ENCODE measurements at places on chromosomes 3 and 15.
A peak's percentile ranks its signal among the peaks of the same experiment; 100 is the strongest.

DNA sequence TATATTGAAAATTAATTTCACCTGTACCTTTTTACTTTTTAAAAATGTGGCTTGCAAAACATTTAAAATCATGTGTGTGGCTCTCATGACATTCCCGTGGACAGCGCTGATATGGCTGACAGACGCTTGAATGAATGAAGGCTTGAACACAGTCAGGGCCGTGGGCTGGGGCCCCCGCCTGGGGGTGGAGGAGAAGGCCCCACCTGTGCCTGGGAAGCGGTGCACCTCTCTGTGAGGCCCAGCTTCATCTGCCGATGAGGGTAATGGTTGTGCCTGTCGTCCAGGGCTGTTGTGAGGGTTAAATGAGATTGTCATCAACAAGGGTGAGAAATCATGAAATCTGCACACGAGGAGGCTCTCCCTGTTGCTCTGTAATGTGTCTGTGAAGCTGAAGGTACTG lies 85.9 kb upstream of the PRR23E start:
- no peaks in the 10 kb centered on the region for H3K27me3 ChIP-seq
- no peaks in the 10 kb centered on the region for H3K4me1 ChIP-seq
- H3K27ac ChIP-seq: no peak overlapping the region
- DNase-seq: peak; percentile 43
- no peaks in the 10 kb centered on the region for H3K36me3 ChIP-seq

DNA sequence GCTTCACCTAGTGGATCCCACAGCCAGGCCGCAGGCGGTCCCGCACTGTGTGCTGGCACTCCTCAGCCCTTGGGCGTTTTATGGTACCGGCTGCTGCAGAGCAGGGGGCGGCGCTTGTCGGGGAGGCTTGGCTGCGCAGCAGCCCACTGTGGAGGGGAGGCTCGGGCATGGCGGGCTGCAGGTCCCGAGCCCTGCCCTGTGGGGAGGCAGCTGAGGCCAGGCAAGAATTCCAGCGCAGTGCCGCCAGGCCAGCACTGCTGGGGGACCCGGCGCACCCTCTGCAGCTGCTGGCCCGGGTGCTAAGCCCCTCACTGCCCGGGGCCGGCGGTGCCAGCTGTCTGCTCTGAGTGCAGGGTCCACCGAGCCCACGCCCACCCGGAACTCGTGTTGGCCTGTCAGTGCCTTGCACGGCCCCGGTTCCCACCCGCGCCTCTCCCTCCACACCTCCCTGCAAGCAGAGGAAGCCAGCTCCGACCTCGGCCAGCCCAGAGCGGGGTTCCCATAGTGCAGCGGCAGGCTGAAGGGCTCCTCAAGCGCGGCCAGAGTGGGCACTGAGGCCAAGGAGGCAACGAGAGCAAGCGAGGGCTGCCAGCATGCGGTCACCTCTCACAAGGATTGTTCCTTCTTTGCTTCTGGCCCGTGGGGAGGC lies 435.0 kb upstream of the ATP10A start:
- H3K36me3 ChIP-seq: no peaks in the 10 kb centered on the region
- H3K4me3 ChIP-seq: no peak overlapping the region
- DNase-seq: no peak
- no peak overlapping the region for H3K27ac ChIP-seq
- H3K27me3 ChIP-seq: no peaks in the 10 kb centered on the region
- H3K4me1 ChIP-seq: no peaks in the 10 kb centered on the region

DNA sequence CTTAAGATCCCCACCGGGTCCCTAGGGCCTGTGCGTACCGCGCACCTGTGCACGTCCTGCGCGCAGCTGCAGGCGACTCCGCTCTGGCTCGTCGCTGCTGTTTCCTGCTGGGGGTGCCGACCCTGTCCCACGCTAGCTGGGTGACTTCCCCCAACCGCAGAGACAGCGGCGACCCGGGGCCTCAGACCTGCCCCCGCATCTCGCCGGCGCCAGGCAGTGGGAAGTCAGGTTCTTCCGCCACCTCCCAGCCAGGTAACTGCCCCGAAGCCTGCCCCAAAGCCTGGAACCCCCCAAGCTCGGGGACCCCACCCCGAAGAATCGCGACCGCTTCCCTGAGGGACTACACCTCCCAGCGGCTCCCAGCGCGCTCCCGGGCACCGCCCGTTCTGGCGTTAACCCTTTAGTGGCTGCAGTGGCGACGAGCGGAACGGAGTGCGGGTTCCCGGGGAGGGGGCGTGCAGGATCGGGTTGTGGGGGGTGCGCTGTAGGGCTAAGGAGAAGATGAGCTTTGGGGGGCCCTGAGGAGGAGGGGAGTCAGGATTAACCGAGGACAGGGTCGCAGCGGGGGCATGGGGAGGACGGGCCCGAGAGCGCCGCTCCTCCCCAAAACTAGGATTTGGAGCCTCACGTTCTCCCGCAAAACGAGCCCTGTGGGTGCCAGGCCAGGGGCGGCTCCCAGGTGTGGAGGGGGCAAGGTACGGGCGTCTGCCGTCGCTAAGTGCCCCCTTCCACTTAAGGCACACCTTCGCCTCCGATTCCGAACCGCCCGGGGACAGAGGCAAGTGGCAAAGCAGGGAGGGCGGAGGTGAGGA lies 589 bp downstream of the NEIL1 start:
- H3K4me3 ChIP-seq: peak overlapping the region; percentile 90
- DNase-seq: no peak
- peaks cover 6% of the 10 kb centered on the region for H3K4me1 ChIP-seq
- H3K27ac ChIP-seq: peak overlapping the region; percentile 42

GRCh38 chr15:45869034-45869668 lies 234.3 kb downstream of the SQOR start:
- H3K27me3 ChIP-seq: no peaks in the 10 kb centered on the region
- no peak overlapping the region for H3K27ac ChIP-seq
- no peaks in the 10 kb centered on the region for H3K36me3 ChIP-seq
- H3K4me3 ChIP-seq: no peak overlapping the region
- DNase-seq: no peak
- no peaks in the 10 kb centered on the region for H3K4me1 ChIP-seq

GRCh38 chr3:64818196-64818595 lies 130.4 kb upstream of the ADAMTS9 start:
- H3K36me3 ChIP-seq: no peaks in the 10 kb centered on the region
- no peak overlapping the region for H3K27ac ChIP-seq
- no peak for DNase-seq
- H3K4me1 ChIP-seq: peaks cover 23% of the 10 kb centered on the region
- H3K4me3 ChIP-seq: no peak overlapping the region

- H3K4me1 ChIP-seq: no peaks in the 10 kb centered on the region
- H3K4me3 ChIP-seq: no peak overlapping the region
- no peak overlapping the region for H3K27ac ChIP-seq
Observed at GRCh38 chr3:4818986-4819693, 160.1 kb upstream of the BHLHE40 start.

- no peaks in the 10 kb centered on the region for H3K4me1 ChIP-seq
- H3K27ac ChIP-seq: no peak overlapping the region
- no peak for DNase-seq
- H3K4me3 ChIP-seq: no peak overlapping the region
- H3K27me3 ChIP-seq: no peaks in the 10 kb centered on the region
- H3K36me3 ChIP-seq: no peaks in the 10 kb centered on the region
Observed at GRCh38 chr3:46386205-46386604, 15.5 kb downstream of the CCR5 start.

DNA sequence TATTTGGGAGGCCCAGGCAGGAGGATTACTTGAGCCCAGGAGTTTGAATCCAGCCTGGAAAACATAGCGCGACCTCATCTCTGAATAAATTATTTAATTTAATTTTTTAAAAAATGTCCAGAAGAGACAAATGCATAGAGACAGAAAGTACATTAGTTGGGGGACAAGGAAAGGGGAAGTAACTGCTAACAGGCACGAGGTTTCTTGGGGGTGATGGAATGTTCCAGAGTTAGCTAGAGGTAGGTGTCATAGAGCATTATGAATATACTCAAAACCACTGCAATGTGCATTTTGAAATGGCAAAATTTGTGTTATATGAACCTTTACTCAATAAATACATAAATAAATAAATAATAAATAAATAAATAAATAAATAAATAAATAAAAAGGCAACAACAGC lies 31.7 kb upstream of the CYP11A1 start:
- no peaks in the 10 kb centered on the region for H3K36me3 ChIP-seq
- no peaks in the 10 kb centered on the region for H3K27me3 ChIP-seq
- no peaks in the 10 kb centered on the region for H3K4me1 ChIP-seq
- H3K4me3 ChIP-seq: no peak overlapping the region
- DNase-seq: no peak

- no peaks in the 10 kb centered on the region for H3K4me1 ChIP-seq
- no peak for DNase-seq
- H3K4me3 ChIP-seq: no peak overlapping the region
- no peak overlapping the region for H3K27ac ChIP-seq
Observed at GRCh38 chr3:156024904-156025533, 95.4 kb upstream of the KCNAB1 start.

GRCh38 chr3:108106449-108106848 lies 15.6 kb upstream of the CD47 start:
- H3K4me1 ChIP-seq: no peaks in the 10 kb centered on the region
- no peak overlapping the region for H3K27ac ChIP-seq
- H3K27me3 ChIP-seq: no peaks in the 10 kb centered on the region
- no peaks in the 10 kb centered on the region for H3K36me3 ChIP-seq
- H3K4me3 ChIP-seq: no peak overlapping the region

GRCh38 chr3:66255865-66256264 lies 35.1 kb downstream of the SLC25A26 start:
- no peaks in the 10 kb centered on the region for H3K4me1 ChIP-seq
- no peaks in the 10 kb centered on the region for H3K27me3 ChIP-seq
- H3K4me3 ChIP-seq: no peak overlapping the region
- H3K27ac ChIP-seq: no peak overlapping the region

GRCh38 chr3:134066651-134067530 lies 37.2 kb upstream of the SLCO2A1 start:
- H3K27ac ChIP-seq: peak overlapping the region; percentile 37
- no peak overlapping the region for H3K4me3 ChIP-seq
- no peaks in the 10 kb centered on the region for H3K4me1 ChIP-seq
- DNase-seq: no peak
- no peaks in the 10 kb centered on the region for H3K27me3 ChIP-seq

- no peak for DNase-seq
- no peak overlapping the region for H3K4me3 ChIP-seq
- no peaks in the 10 kb centered on the region for H3K27me3 ChIP-seq
- no peaks in the 10 kb centered on the region for H3K4me1 ChIP-seq
Observed at GRCh38 chr3:69292185-69292584, 93.7 kb downstream of the FRMD4B start.

DNA sequence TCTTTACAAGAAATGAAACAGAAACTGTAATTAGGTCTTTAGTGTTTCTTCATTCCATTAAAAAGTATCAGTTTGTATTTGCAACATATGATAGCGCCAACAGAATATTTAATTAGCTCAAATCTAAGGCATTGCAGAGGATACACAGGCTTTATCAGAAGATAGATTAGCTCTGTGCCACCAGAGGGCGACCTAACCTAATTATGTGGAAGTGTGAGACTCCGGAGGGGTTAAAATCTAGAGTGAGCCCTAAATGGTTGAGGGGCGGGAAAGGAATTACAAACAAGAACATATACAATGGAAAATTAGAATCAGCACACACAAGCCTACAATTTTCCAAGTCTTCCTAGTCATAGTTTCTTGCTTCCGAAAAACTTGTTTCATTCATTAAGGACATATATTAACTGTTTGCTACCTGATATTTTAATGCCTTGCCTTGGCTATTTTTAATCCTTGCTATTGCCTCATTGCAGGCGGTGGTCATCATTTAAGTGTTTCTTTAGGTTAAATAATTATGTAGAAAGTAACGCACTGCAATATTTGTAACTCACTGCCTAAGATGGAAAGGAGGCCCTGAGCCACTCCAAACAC lies 18.0 kb upstream of the RYR3 start:
- peak overlapping the region; percentile 56 for H3K4me3 ChIP-seq
- no peak overlapping the region for H3K27ac ChIP-seq
- no peaks in the 10 kb centered on the region for H3K36me3 ChIP-seq

GRCh38 chr3:171640520-171641412 lies 169.5 kb downstream of the PLD1 start:
- no peaks in the 10 kb centered on the region for H3K27me3 ChIP-seq
- peaks cover 9% of the 10 kb centered on the region for H3K36me3 ChIP-seq
- no peak for DNase-seq
- no peak overlapping the region for H3K4me3 ChIP-seq

DNA sequence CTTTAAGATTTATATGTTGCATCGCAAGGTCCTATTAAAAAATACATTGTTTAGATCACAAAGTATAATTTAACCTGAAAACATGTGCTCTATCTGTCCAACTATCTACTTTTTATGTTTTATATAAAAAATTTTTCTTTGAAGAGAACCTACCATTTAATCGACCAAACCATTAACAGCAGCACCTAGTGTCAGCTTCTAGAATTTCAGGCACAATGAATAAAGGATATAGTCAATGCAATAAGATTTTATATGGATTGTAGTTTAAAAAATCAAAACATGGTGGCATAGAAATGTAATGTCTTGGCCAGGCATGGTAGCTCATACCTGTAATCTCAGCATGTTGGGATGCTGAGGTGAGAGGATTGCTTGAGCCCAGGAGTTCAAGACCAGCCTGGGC lies 313.7 kb downstream of the GAP43 start:
- no peak for DNase-seq
- no peaks in the 10 kb centered on the region for H3K36me3 ChIP-seq
- H3K4me3 ChIP-seq: no peak overlapping the region
- no peak overlapping the region for H3K27ac ChIP-seq
- H3K4me1 ChIP-seq: no peaks in the 10 kb centered on the region

DNA sequence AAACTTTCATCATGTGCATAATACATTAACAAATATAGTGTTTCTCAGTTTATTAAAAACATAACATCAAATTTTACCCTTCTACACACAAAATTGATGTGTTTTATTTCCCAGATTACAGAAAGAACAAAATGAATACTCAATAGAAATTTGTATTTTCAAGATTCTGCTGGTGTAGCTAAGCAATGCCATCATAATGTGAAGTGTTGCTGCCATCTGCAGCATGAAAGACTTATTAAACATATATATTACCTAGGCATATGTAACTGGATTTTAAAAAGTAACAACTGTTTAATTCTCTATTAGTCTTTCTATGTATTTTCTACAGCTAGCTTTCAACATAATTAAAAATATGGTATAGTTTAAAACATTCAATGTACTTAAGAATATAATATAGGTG lies 27.5 kb downstream of the PLSCR5 start:
- no peak overlapping the region for H3K4me3 ChIP-seq
- no peak overlapping the region for H3K27ac ChIP-seq
- H3K36me3 ChIP-seq: no peaks in the 10 kb centered on the region
- no peaks in the 10 kb centered on the region for H3K4me1 ChIP-seq
- no peaks in the 10 kb centered on the region for H3K27me3 ChIP-seq
- DNase-seq: no peak

GRCh38 chr15:25439369-25439836 lies 579 bp upstream of the UBE3A start:
- no peaks in the 10 kb centered on the region for H3K27me3 ChIP-seq
- peak overlapping the region; percentile 100 for H3K27ac ChIP-seq
- peaks cover 28% of the 10 kb centered on the region for H3K4me1 ChIP-seq
- no peaks in the 10 kb centered on the region for H3K36me3 ChIP-seq

DNA sequence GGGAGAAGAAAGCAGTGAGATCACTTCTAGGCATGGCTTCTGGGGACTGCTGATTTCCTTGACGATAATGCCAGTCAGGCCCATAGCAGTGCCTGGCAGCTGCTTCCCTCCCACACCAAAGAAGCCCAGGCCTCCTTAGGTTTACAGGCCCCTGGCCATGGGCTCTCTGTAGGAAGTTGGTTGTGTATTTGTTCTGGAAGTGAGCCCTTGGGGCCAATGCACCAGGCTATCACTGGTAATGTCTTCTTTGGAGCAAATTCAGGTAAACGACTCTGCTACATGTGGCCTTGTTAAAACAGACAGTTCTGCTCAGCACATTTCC lies 89.3 kb downstream of the CCNL1 start:
- H3K4me3 ChIP-seq: no peak overlapping the region
- H3K27ac ChIP-seq: no peak overlapping the region
- H3K27me3 ChIP-seq: no peaks in the 10 kb centered on the region
- no peaks in the 10 kb centered on the region for H3K36me3 ChIP-seq
- no peak for DNase-seq

All from ascending aorta (tissue), 2 donors.